ENCODE measurements at places on chromosomes 11 and 22.

- DNase-seq: no peak
Observed at GRCh38 chr22:40535642-40536041, 100.9 kb downstream of the MRTFA start.

DNA sequence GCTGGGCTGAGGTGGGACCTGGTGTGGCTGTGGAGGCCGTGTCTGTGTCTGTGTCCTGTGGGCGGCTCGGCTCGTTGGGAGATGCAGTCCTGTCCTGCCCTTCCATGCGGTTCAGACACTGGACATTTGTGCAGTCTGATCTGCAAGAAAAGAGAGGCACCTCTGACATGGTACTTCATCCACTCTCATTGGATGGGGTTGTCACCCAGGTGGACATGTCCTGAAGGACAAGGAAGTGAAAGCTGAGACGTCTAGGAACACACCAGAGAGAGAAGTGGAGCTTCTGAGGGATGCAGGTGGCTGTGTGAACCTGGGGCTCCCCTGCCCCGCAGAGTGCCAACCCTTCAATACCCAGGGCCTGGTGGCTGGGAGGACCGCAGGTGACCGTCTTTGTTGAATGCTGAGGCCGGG is 18.4 kb downstream of the TBX1 start:
- DNase-seq: no peak

DNA sequence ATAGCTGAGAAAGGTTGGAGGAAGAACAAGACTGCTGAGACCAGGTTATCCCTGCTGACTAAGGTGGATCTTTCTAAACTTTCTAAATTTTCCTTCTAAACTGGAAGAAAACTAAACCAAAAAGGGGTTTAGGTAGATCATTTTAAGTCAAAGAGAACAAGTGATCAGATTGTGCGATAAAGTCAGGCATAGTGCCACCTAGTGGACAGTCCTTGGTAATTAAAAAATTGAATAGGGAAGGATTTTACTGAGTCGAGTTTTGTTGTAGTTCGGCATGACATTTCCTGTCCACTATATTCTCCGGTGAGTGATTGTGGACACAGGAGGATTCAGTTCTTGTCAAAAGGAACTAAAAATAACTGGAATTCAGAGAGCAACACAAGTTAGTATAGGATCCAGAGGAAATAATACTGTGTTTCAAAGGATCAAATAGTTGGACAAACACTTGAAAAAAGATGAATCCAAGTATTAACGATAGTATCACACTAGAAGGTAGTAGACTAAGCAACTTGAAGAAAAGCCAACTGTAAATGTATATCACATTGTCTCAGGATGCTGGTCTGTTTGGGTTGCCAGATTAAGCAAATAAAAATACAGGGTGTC is 1236.4 kb downstream of the FAM181B start:
- peak; percentile 4 for DNase-seq

GRCh38 chr11:105937738-105938137 is 84.3 kb downstream of the MSANTD4 start:
- no peak for DNase-seq

DNA sequence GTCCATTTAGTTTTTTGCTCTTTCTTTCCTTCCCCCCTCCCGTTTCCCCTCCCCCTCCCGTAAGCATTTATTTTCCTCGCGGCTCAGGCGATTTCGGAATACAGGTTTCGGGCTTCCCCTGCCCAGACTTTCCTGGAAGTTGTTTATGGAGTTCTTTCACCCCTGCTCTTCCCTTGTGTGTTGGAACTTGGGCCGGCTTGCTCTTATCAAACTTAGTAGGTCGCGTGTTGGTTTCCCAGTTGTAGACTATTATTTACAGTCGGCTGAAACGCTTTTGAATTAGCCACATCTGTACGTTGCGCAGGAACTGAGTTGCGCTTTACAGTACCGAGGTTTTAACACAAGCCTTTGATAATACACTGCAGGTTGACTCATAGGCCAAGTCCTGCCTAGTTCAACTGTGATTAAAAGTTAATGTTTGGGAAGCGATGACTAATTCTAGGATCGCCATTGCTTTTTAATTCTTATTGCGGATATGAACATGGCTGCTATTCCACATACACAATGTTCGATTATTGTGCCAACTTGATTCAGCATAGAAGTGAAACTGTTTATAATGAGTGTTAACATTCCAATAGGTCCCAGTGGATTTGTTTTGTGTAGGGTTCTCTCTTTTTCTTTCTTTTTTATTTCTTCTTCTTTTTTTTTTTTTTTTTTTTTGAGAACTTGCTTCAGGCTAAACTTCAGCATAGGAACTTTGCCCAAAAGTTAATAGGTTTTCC is 1.7 kb downstream of the YAP1 start:
- peak; percentile 23 for DNase-seq

DNA sequence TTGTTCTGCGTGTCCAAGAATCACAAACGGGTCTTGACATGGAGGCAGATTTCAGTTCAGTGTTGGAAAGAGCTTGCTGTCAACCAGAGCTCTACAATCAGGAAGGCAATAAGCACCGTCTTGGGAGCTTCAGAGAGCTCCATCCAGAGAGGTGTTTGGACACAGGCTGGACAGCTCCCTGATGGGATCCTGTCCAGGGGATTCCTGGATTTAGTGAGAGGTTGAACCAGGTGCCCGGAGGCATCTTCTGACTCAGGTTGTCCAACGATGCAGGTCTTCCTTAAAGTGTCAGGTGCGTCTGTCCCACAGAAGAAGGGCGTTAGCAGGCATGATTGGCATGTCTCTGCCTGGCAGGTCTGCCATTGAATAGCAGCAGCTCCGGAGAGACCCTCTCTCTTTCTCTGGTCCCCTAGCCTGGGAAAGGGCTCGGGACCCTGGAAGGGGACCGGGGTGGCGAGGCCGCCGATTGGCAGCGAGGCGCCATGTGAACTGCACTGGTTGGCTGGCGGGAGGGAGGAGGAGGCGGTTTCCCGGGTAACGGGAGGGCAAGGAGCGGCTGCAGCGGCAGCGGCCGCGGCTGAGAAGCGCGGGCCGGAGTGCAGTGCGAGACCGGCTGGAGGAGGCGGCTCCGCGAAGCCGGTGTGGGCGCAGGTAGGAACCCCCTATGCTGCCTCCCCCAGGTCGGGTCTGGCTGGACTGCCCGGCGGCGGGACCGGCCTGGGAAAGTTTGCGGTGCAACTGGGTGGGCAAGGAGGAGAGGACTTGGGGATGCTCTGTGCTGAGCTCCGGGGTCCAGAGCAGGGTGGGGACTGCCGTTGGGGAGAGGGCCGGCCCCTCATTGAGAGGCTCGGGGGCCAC is 104.1 kb upstream of the E2F8 start:
- no peak for DNase-seq

GRCh38 chr11:115409116-115409670 is 95.0 kb downstream of the CADM1 start:
- DNase-seq: no peak

DNA sequence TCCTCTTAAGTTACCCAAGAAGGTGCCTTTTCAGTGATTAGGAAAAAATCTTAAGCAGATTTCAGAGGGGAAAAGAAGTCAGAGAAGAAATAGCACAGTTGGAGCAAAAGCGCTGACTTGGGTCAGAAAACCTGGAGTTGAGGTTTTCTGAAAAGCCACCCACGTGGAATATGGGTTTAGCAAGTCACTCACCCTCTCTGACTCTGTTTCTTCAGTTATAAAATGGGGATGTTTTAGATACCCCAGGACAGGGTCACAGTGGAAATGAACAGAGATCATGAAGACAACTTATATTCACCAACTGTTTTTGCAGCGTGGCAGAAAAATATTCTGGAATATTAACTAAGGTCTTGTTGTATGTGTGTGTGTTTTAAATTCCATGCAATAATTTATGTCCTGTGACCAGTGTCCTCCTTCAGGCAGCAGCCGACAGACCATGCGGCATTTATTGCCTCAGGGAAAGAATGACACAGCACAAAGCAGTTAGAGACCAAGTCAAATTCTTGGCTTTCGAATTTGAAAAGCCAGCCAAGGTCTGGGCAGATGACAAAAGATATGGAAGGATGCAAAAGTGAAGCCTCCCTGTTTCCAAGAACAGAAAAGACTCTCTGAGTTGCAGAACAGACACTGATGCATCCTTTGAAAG is 119.9 kb downstream of the MIAT start:
- no peak for DNase-seq

DNA sequence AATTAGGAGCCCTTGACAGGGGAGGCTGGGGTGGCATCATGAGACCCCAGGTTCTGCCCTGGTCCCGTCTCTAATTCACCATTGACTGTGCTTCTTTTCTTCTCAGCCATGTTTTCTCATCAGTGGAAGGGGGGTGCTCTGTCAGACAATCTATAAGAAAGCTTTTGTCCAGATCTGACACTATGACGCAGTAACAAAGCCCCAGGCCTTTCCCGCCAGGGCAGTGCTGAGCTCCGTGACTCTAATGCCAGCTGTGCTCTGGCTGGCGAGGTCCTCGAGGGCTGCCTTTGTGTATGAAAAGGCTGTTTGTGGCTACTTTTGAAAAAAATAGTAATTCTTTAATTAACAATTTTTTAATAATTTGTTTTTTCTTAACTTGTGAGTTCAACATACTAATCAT is 3.2 kb downstream of the CD6 start:
- DNase-seq: no peak

- DNase-seq: no peak
Observed at GRCh38 chr22:39729141-39729934, 158.8 kb downstream of the CACNA1I start.

- DNase-seq: no peak
Observed at GRCh38 chr11:117458275-117459122, 130.8 kb downstream of the CEP164 start.

- DNase-seq: no peak
Observed at GRCh38 chr11:60204922-60205321, 22.0 kb upstream of the MS4A6A start.

DNA sequence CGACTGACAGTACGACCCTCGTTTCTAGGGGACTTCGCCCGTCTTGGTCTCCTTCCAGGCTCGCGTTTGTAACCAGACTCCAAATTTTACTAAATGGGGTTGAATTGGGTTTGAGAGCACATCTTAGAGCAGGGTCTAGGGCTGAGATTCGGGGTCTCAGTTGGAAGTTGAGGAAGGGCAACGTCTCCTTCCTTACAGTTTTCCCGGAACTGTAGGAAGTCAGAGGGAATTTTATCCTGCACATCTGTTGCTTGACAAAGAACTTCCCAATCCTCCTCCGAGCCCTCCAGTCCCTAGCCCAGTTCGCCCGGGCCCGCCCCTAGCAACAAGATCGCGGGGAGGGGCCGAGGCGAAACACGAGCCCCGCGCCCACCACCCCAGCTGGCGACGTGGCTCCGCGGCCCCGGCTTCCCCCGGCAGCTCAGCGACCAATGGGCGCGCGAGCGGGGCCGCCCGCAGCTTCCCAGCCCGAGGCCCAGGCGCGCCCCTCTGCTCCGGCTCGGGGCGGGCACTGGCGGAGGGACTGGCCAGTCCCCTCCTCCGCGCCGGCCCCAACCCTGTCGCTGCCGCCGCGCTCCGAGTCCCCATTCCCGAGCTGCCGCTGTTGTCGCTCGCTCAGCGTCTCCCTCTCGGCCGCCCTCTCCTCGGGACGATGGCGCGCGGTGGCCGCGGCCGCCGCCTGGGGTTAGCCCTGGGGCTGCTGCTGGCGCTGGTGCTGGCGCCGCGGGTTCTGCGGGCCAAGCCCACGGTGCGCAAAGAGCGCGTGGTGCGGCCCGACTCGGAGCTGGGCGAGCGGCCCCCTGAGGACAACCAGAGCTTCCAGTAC is at the start of gene RCN1:
Gene RCN1, plus strand, starts transcription at position 530 of the 826 bp plus-strand sequence. Its CDS starts 123 bp downstream, at position 653.
- peak; percentile 47 for DNase-seq

DNA sequence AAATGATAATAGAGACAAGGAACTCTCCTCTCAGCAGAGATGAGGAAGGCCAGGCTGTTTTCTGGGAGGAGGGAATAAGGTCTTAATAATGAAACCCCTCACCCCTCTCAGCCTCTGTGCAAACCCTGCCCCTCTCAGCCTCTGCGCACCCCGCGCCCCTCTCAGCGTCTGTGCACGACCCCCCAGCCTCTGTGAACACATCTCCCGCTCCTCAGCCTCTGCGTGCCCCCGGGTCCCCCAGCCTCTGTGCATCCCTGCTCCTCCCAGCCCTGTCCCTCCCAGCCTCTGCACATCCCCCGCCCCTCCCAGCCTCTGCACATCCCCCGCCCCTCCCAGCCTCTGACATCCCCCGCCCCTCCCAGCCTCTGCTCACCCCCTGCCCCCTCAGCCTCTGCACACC is 837.8 kb downstream of the TBC1D22A start:
- no peak for DNase-seq

- DNase-seq: no peak
Observed at GRCh38 chr22:41478891-41479521, 10.1 kb downstream of the ACO2 start.

GRCh38 chr11:69429716-69430491 is 51.6 kb upstream of the LINC01488 start:
- no peak for DNase-seq

DNA sequence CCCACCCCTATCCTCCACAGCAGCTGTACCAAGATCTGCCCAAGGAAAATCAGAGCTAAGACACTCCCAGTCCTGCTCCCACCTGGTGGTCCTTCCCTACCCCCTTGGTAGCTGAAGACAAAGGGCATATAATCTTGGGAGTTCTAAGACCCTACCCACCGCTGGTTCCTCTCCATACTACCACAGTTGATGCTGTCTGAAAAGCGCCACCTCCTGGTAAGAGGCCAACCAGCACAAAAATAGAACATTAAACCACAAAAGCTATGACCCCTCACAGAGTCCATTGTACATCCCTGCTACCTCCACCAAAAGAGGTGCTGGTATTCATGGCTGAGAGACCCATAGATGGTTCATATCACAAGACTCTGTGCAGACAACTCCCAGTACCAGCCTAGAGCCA is 161.5 kb upstream of the ARHGAP42 start:
- DNase-seq: no peak

DNA sequence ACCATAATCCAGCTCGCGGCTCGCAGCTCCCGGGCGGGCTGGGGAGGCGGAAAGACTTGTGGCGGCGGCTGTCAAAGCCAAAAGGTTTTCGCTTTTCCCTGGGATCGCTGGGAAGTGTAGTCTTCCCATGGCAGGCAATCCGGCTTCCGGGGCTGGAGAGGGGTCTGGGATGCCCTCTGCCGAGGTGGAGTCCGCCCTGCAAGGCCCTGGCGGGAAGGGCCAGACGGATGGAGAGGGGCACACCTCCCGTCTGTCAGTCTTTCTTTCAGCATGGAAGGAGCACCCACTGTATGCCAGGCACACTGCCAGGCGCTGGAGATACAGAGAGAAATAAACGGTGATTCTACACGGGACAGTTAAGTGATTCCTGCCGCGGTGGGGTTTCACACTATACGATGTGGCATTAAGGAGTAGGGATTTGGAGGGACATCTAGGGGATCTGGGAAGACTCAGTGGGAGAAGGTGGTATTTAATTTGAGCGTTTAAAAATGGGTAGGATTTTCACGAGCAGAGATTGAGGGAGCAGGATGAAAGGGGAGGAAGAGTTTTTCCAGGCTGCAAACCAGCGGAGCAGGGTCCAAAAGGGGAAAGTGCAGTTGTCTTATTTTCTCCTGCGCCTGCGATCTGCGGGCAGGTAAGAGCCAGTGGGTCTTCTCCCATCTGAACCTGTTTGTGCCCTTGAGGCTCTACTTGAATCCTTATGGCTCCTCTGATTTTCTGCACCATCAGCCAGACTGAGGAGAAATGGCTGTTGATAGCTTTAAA is at the start of gene BACE1:
Gene BACE1, minus strand, starts transcription at position 60 of the 765 bp plus-strand sequence. CDS start 461 bp downstream, outside the sequence.
- peak; percentile 23 for DNase-seq

GRCh38 chr11:71537537-71537936 is 288 bp upstream of the KRTAP5-8 start:
- DNase-seq: no peak
